ENCODE measurements at places on chromosomes 7 and 10. TPM values are rescaled to one million over a fixed set of nuclear protein-coding genes. Genes with fewer than 3 reads are reported as not detected.
A peak's percentile ranks its signal among the peaks of the same experiment; 100 is the strongest.

DNA sequence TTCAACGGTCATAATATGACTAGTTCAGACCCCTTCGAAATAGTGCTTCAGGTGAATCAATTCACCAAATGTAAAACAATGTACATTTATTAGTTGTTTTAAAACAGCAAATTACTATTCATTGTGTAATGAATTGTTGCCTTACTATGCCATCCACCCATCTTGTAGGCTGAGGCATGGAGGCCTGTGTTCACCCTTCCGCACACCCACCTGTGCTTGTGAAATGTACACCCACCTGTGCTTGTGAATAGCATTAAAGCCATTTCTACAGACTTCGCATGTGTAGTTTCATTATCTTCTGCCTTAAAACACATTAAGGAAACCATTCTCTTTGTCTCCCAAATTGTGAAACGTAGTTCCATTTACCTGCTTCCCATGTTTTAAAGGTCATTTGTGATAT is 16.8 kb downstream of the CLRN3 start:
- no peak for DNase-seq

DNA sequence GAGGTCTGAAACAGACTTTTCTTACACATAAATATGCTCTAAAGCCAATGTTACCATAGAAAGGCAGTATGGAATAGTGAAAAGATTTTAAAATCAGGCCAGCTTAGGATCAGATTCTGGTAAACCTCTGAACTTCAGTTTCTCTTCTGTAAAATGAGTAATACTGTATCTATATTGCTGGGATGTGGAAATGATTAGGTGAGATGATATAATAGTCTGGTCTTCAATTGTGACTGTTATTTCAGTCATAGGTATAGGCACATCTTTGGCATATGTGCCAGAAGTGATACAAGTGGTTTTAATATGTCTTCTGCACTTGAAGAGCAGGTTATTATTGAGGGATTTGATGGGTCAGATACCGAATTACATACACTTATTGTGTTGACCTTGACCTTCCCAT is 7.2 kb downstream of the ZNF277 start:
- DNase-seq: no peak

DNA sequence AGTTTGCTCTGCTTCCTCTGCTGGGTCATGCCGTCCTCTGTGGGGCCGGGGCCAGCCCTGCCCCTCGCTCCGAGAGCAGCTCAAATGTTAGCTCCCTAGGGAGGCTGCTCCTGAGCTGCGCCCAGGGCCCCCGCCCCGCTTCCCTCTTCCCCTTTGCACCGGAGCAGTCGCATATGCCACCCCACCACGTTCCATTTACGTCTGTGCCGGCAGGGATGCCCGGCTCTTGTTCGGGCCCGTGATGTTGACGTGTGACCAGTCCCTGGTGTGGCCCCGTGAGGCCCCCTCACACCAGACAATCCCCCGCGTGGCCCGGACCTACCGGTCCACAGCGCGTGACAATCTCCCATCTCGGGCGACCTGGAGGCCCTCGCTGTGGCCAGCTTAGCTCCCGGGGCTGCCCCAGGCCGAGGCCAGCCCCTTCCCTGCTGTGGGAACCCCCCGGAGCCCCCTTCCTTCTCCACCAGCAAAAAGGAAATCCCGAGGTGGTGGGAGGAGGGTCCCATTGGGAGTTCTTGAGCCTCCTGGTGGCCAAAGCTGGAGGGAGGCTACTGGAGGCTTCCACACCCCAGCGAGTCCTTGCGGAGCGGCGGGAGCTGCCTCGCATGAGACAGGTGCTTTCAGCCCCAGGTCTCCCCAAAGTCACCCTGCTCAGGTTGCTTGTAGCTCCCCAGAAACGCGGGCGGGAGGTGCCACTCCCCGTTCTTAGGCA is 15.2 kb downstream of the FAM20C start:
- no peak for DNase-seq

DNA sequence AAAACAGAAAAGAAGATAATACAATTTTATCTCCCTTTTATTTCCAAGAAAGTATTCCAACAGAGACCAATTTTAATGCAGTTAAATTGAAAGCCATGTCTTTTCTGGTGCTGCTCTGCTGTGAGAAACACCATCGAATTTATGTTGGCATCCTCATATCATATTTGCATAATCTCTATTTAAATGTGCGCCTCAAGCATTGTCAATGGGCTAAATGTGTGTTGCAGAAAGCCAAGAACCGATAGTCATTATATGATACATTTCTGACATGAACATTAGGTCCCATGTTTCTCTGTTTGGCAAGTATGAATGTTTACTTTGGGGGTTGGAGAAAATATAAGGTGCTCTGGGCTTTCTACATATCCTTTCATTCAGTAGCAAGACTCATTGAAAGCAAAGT is 1023.5 kb upstream of the CELF2 start:
- DNase-seq: no peak

The SPAM1 gene
- total RNA-seq: not detected

The EFCAB10 gene
- total RNA-seq: not detected

GRCh38 chr10:815338-816090 is 116.0 kb downstream of the LARP4B start:
- peak; percentile 49 for DNase-seq

The MTG1 gene
- total RNA-seq: 33.3 TPM
